Stromal cell of bone marrow (primary cell): ENCODE measurements at places on chromosomes 3 and 15.

GRCh38 chr15:33007303-33007855 lies 187.1 kb downstream of the FMN1 start:
- peak; percentile 42 for DNase-seq

- DNase-seq = no peak
These were observed 1.3 kb downstream of the GMPS start for GRCh38 chr3:155871746-155872158.

DNA sequence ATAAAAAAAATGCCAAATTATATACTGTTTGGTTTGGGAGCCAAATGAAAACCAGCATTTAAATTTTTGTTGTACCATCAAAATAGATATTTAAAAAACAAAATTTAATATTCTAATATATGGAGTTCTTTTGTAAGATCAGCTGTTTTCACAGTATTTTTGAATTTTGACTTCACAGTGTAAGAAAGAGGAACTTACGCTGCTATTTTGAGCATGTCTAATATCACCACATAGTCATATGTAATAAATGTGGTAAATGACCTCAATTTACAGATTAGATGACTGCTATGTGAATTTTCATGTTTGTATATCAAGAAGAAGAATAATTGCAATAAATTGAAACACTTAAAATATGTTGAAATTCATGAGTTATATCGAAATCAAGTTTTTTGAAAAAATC lies 189.6 kb downstream of the ARRDC4 start:
- DNase-seq = no peak

GRCh38 chr3:178345944-178346343 lies 190.3 kb upstream of the KCNMB2 start:
- DNase-seq = no peak

DNA sequence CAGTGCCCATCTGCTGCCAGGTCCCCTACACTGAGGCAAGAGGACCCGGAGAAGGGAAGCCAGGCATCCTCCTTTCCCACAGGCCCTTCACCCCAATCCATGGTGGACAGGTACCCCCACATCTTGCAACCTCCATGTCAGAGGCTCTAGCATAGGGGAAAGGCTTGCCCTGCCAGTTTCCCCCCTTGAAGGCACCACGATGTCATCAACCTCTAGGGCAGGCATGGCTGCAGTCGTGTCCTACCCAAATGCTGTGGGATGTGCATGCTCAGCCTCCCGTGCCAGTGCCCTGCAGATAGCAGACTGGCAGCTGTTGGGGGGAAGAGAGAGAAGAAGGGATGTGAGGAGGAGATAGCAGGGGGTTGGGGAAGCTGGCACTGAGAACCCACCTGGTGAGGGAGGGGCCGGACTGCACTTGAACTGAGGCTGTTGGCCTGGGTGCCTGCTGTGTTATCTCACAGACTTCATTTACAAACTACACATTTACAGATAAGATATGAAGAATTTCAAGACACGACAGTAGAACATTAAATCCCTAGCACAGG lies 197.5 kb downstream of the ADAMTS9 start:
- no peak for DNase-seq

DNA sequence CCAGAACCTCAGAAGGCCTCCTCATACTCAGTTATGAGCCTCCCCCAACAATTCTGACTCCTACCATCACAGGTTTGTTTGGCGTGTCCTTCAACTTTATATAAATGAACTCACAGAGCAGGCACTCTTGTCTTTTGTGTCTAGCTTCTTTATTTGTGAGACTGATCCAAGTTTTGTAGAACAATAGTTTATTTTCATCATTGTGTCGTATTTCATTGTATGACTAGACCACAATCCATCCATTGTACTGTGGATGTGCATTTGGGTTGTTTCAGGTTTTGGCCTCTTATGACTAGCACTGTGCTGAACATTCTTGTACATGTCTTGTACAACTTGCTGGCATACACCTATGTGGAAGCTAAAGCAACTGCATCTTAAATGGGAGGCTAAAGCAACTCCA lies 292.8 kb upstream of the LYSMD4 start:
- no peak for DNase-seq

- DNase-seq = peak; percentile 33
These were observed 358.6 kb upstream of the ARHGEF26 start for GRCh38 chr3:153762411-153763235.

DNA sequence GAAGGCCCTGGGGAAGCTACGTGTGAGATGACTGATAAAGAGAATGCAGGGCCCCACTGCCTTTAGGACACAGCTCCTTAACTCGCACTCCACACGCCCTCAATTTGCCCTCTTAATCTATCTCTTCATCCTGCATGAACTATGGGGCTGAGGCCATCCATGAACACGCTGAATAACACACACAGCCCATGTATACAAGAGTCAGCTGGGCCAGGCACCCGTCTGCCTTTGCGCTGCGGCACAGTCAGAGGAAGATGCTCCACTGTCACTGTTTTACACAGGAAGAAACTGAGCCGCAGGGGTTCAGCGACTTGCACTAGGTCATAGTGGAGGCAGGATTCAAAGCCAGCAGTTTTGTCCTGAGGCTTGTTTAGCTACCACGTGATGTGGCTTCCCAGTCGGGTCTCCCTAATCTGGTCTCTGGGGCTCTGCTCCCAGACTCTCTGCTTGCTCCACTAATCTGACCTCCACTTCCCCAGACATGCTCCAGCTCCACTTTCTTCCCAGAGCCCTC lies 43.9 kb downstream of the TLE3 start:
- DNase-seq = no peak

GRCh38 chr15:75620841-75621391 lies 4.6 kb downstream of the SNUPN start:
- peak; percentile 98 for DNase-seq

DNA sequence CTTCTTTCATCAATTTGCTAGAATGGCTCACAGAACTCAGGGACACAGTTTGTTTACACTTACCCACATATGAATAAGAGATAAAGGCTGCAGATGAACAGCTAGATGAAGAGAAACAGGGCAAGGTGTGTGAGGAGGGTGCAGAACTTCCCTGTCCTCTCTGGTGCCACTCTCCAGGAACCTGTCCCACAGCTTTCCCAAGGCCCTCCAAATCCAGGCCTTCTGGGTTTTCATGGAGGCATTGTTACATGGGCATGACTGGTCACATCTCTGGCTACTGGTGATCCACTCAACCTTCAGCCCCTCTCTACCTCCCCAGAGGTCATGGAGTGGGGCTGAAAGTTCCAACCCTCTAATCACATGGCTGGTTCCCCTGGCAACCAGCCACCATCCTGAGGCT lies 73.6 kb downstream of the ITGB5 start:
- DNase-seq = no peak

DNA sequence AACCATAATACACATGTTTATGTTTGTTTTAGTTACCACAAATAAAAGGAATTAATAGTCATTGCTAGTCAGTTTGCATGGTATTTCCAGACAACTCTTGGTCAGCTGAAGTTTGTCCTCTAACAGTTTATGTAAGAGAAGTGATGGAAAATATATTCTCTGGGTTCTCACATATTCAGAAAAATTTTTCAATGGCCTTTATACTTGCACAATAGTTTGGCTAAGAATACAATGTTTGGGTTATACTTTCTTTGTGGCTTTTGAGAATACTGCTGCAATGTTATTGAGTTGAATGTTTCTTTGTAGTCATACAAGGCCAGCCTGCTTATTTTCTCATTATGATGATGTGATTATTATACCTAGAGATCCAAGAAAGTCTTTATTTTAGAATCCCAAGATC lies 133.9 kb downstream of the RAP2B start:
- DNase-seq = peak; percentile 66

DNA sequence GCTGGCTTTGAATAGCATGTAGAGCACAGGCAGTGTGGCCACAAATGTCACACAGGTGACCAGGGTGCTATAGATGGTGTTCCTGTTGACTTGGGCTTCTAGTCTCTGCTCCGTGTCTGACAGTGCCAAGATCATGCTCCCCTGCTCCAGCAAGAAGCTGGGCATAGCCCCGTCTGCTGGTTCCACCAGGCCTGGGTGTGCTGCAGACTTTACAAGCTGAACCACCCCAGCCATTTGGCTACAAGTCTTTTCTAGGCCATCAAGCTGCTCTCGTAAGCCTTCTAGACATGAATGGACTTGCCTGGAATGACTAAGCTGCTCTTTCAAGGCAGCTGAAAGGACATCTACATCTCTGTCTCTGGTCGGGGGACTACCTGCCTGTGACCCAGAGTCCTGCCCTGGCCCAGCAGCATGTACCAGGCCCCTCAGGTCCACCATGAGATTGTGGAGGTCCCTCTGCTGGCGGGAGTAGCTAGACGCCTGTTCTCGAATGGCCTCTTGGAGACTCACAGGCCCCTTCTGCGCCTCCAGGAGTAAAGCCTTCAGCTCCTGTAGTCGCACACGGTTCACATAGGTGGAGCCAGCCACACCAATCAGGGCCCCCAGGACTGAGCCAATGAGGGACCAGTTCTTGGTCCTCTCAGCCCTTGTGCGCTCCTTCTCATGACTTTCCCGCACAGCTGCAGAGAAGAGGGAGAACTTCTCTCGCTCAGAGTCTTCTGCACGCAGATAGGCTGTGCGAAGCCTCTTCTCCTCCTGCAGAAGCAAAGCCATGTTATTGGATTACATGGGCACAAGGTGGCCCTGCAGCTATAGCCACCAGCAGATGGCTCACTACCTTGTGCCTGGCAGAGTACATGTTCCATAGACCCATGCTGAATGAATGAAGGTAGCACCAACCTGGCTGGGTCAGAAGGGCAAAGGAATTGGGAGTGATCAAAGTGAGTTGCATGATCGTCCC lies 2.8 kb upstream of the PLXNB1 start:
- DNase-seq = no peak

GRCh38 chr15:62453375-62453774 lies 288.3 kb upstream of the C2CD4B start:
- no peak for DNase-seq

DNA sequence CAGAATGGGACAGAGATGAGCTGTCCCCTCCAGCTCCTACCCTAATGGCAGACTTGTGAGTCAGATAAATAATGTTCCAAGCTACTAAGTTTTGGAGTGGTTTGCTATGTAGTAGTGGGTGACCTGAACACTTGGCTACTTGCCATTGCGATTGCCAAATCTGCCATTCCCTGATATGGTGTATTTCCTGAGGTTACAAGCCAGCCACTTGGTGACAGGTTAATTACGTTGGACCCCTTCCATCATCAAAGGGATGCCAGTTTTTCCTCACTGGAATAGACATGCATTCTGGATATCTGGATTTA lies 33.6 kb downstream of the MORF4L1 start:
- peak; percentile 37 for DNase-seq

- DNase-seq = no peak
These were observed 14.1 kb downstream of the UBP1 start for GRCh38 chr3:33426068-33426467.

- no peak for DNase-seq
These were observed 142.8 kb upstream of the TSC22D2 start for GRCh38 chr3:150265305-150265704.

- no peak for DNase-seq
These were observed 62.3 kb downstream of the DHX30 start for GRCh38 chr3:47865192-47865591.

- no peak for DNase-seq
These were observed 19.0 kb downstream of the FBLN2 start for GRCh38 chr3:13567684-13568514.

DNA sequence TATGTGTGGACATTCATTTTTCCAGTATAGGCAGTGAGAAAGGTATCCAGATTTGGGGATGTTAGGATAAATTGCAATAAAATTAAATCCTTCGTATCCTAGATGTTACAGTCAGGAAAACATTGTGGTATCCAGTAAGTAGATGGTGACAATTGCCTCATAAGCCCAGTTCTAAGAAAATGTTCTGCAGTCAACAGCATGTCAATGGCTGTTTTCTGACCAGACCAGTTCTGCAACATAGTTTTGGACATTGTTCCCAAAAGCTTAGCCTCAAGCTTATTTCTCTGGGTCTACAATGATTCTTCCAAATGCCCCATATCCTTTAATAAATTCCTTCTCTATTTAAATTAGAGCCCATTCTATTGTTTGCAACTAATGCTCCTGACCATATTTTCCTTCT lies 480.7 kb downstream of the FHIT start:
- no peak for DNase-seq

GRCh38 chr15:67253549-67254237 lies 768 bp downstream of the AAGAB start:
- DNase-seq = no peak

GRCh38 chr3:23161896-23162570 lies 41.1 kb upstream of the UBE2E2 start:
- peak; percentile 33 for DNase-seq

DNA sequence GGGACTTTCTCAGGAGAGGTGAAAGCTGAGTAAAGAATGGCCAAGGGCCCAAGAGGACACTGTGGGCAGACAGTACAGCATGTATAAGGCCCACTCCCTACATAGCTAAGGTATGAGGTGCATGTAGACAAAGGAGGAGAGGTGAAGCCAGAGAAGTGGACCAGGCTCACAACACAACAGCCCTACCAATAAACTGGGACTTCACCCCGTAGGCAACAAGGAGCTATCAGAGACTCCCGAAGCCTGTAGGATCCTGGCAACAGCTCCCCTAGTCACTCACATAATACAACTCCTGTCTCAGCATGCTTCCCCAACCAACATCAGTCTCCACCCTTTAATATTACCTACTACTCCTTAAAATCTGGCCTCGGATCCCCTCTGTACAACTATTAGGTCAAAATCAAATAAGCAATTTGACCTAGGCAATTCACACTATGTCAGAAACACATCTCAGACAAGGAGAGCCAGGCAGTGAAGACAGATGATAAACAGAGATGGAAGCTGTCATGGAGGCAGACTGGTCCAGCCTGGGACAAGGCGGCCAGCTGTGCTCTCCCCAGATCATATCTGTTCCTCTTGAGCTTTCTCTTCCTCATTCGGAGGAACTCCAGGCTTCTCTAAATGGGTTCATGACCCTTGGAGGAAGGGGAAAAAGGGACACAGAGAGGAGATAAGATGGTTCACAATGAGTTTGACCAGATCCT lies 1.4 kb downstream of the XXYLT1 start:
- no peak for DNase-seq

GRCh38 chr15:77533578-77534430 lies 98.9 kb downstream of the LINGO1 start:
- DNase-seq = no peak

GRCh38 chr3:119099785-119100184 lies 46.2 kb upstream of the TEX55 start:
- DNase-seq = no peak
